ENCODE measurements at places on chromosomes 3 and 15. TPM values are rescaled to one million over a fixed set of nuclear protein-coding genes. Genes with fewer than 3 reads are reported as not detected.

DNA sequence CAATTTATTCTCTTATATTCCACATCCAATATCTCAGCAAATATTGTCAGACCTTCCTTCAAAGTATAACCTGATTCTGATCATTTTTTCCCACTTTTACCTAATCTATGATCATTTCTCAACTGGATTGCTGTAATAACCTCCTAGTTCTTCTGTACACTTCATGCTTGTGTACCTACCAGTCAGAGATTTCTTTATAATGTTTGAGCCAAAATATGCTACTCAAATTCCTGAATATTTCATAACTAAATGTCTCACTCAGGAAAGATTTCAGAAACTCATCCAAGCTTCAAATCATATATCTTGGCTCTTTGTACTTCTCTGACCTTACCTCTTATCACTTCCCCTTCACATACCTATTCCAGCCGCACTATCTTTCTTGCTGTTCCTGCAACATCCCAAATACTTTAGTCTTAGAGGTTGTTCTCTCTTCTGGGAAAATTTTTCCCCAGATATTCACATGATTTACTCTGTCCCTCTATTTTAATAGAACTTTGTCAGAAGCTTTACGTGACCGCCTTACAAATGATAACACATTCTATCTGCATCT lies 20.0 kb downstream of the BCHE start:
- DNase-seq = no peak

KNL1 gene
- 33.9 TPM for total RNA-seq

- DNase-seq = no peak
Measured at GRCh38 chr3:5448246-5448645, 260.7 kb downstream of the EDEM1 start.

- no peak for DNase-seq
Measured at GRCh38 chr3:16377196-16377595, 112.2 kb downstream of the OXNAD1 start.

Measured in H7 (cell line).